Fibroblast of skin of right quadriceps (primary cell): ENCODE measurements at places on chromosomes 11 and 22.
A peak's percentile ranks its signal among the peaks of the same experiment; 100 is the strongest.

- DNase-seq: no peak
These were observed 22.0 kb downstream of the ABTB2 start for GRCh38 chr11:34335801-34336200.

DNA sequence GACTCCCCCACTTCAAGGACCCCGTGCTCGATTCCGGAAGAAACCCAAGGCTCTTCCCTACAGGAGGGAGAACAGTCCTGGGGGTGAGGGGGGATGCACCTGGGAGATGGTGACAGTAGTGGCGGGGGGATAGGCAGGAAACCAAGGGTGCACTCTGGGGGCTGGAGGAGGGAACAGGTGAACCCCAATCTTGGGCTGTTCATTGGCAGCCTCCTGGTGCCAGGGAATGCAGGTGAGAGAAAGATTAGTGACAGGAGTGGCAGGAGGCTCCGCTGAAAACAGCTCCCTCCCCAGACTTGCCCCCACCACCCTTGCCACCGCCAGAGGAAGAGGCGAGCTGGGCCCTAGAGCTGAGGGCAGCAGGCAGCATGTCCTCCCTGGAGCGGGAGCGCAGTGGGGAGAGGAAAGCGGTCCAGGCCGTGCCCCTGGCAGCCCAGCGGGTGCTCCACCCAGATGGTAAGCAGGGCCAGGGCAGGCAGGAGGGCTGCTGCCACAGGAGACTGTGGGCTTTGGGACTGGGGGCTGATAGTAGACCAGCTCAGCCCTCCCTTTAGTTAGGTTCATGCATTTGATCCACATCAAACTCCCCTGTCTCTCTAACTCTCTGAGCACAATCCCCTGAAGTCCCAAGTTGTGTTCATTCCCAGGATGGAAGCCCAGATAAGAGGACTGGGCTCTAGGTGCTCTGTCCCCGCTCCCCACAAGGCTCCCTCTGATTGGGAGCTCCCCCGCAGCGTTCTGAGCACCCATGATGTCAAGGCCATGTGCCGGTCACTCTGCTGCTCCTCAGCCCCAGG is 14.5 kb downstream of the ROBO3 start:
- no peak for DNase-seq

DNA sequence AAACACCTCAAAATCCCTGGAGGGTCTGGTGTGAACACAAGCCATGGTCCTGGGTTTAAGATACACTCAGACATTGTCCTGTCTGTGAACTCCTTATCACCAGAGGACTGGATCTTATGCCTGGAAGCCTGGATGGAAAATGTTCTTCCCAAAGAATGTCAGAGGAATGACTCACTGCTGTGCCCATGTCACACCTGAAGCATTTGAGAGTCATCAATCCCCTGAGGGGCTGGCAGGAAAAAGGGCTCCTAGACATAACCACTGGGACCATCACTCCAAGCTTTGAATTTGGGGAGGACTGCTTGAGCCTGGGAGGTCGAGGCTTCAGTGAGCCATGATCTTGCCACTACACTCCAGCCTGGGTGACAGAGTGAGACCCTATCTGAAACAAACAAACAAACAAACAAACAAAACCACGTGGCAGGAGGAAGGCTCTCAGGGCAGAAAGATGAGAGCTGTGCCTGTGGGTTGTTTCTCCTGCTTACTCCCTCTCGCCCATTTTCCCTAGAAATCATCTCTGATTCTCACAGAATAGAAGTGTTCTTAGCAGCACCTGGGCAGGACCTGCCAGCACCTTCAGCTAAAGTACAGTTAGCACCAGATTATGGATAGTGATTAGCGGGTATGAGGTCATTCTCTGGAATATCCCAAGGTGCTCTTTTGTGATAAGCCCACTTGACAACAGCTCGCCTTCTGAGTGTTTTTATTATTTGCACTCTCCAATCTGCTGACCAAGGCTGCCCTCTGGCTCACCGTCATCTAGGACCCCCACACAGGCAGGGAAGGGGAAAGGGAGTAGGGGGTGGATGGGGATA is 11.9 kb upstream of the PRG2 start:
- DNase-seq: no peak

DNA sequence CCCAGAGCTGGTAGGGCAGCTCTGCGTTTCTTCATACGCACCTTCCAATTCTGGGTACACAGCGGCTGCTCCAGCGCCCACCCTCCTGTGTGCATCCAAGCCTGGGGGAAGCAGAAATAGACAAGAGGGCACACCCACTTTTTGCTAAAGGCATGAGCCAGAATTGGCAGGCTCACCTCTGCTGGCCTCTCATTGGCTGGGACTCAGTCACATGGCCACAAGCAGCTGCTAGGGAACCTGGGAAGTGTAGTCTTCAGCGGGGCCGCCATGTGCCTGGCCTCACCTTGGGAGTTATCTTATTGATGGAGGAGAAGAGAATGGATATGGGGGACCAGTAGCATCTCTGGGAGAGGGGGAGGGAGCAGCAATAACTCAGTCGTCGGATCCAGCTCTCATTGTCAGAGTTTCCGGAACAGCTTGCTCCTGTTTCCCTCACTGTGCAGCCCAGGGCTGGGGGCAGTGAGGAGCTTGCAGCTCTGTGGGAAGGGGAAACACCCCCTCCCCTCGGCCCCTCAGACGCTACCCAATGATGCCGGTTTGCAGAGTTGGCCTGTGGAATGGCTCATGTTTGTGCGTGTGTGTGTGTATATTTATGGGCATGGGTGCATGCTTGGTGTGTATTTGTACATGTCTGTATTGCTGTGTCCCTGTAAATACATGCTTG is 11.8 kb upstream of the MIEF1 start:
- DNase-seq: peak; percentile 64

GRCh38 chr11:69442012-69442806 is 39.3 kb upstream of the LINC01488 start:
- no peak for DNase-seq
